ENCODE measurements at places on chromosomes 2 and 18. TPM values are rescaled to one million over a fixed set of nuclear protein-coding genes. Genes with fewer than 3 reads are reported as not detected.

The ERICH2 gene
- 2.4 TPM for total RNA-seq

The CMPK2 gene
- 26.6 TPM for total RNA-seq

The EFHD1 gene
- 0.47 TPM for total RNA-seq

The RPRM gene
- total RNA-seq = 2.1 TPM

The IL18R1 gene
- 1.5 TPM for total RNA-seq

The MGAT4A gene
- 21.8 TPM for total RNA-seq

The GRB14 gene
- 16.6 TPM for total RNA-seq

The MYL1 gene
- not detected for total RNA-seq

The NT5DC4 gene
- total RNA-seq = 13.6 TPM

The GFPT1 gene
- total RNA-seq = 98.0 TPM

The CASP8 gene
- total RNA-seq = 67.1 TPM

The SCN2A gene
- total RNA-seq = 0.07 TPM

The PROC gene
- total RNA-seq = 0.59 TPM

The AQP12A gene
- not detected for total RNA-seq

The CTLA4 gene
- not detected for total RNA-seq

The SERPINB5 gene
- total RNA-seq = 34.0 TPM

The CCL20 gene
- total RNA-seq = 39.9 TPM

The WNT10A gene
- 3.4 TPM for total RNA-seq

The ICOS gene
- not detected for total RNA-seq

The DNAJC5G gene
- total RNA-seq = not detected

The PCARE gene
- total RNA-seq = not detected

The SLC19A3 gene
- 63.8 TPM for total RNA-seq

The FIGN gene
- 8.4 TPM for total RNA-seq

The OR6B2 gene
- not detected for total RNA-seq

The CYP1B1 gene
- 34.4 TPM for total RNA-seq

The MAP3K19 gene
- total RNA-seq = not detected

The CD207 gene
- total RNA-seq = not detected

The PAIP2B gene
- 4.0 TPM for total RNA-seq

The STON1 gene
- 0.86 TPM for total RNA-seq

The CAVIN2 gene
- not detected for total RNA-seq

The CLIP4 gene
- 184 TPM for total RNA-seq

The FBXO48 gene
- total RNA-seq = 2.4 TPM

The SEMA4F gene
- total RNA-seq = 10.1 TPM

The LRP1B gene
- 0.05 TPM for total RNA-seq

The COLEC12 gene
- total RNA-seq = not detected

The GPR45 gene
- total RNA-seq = not detected

The HNMT gene
- total RNA-seq = 56.5 TPM

The FSHR gene
- not detected for total RNA-seq

The EPHA4 gene
- total RNA-seq = 2.8 TPM

The HIBCH gene
- total RNA-seq = 44.6 TPM

The SLC11A1 gene
- total RNA-seq = 0.12 TPM

The TMEM178A gene
- 0.50 TPM for total RNA-seq

The SERPINB11 gene
- total RNA-seq = not detected

The TFCP2L1 gene
- total RNA-seq = 21.1 TPM

The C2orf15 gene
- 6.9 TPM for total RNA-seq

The FRZB gene
- total RNA-seq = 0.21 TPM

The ANKRD12 gene
- total RNA-seq = 40.7 TPM

All from Calu3 (cell line).